Heart left ventricle (tissue), 16 donors: ENCODE measurements at places on chromosomes 6 and 20. TPM values are rescaled to one million over a fixed set of nuclear protein-coding genes. Genes with fewer than 3 reads are reported as not detected.

- no peak for DNase-seq
These were observed 20.6 kb downstream of the SESN1 start for GRCh38 chr6:109074133-109074415.

GRCh38 chr6:78962448-78962847, 95.1 kb downstream of the IRAK1BP1 start:
- no peak for DNase-seq

- no peak for DNase-seq
These were observed 118.9 kb upstream of the SSTR4 start for GRCh38 chr20:22916021-22916842.

Gene TGM2
- polyA plus RNA-seq: 972 TPM

Gene PRL
- polyA plus RNA-seq: not detected
